ENCODE measurements at places on chromosomes 6 and 20.

DNA sequence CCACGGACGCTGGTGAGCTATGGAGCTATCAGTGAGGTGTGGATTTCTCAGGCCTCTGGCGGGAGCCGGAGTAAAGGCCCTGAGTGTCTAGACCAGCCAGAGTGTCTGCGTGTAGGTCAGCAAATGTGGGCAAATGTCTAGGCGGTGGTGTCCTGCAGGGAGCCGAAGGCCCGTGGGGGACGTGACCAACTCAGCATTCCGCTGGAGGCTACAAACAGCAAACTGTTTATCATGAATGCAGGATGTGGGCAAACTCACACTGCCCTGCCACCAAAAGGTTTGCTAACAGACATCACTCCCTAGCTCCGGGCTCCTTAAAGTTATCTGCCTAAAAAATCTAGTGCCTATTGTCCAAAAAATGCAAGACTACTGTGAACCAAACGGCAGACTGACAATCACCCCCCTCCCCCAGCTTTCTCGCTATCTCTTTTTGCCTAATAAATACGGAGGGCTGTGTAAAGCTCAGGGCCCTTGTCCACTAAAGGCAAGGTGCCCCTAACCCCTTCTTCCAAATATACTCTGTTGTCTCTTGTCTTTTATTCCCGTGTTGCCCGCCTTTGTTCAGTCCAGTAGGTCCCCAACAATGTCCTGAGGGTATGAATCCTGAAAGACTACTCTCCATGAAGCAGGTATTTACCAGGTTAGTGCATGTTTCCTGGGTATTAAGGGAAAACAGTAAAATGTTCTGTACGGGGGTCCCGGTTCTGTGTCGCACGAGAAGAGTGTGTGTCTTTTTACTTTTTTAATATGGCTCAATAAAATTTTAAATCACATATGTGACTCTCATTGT is 29.0 kb upstream of the AFDN start:
- DNase-seq = no peak

GRCh38 chr6:1598433-1598832 is 11.3 kb upstream of the FOXC1 start:
- DNase-seq = no peak

GRCh38 chr20:49669601-49670189 is 44.0 kb downstream of the B4GALT5 start:
- DNase-seq = no peak

- no peak for DNase-seq
These were observed 245.2 kb downstream of the SLC24A3 start for GRCh38 chr20:19457611-19458010.

Measured in AG04450 (cell line).